ENCODE measurements at places on chromosomes 6 and 20.

DNA sequence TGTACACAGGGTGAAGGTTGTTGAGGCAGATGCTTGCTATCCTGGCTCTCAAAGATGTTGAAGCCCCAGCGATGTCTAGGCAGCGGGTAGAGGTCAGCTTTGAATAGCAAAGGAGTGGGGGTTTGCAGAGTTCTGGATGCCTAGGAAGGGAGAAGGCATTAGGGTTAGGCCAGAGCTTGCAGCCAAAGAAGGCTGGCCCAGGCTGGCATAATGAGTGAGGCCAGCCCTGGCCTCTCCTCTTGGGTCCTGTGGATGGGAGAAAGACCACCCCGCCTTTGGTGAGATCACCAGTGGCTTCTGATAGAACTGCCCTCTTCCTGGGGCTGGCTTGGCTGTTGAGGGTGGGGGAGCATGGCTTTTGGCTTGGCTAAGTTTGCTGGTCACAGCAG lies 406 bp upstream of the WFDC5 start:
- DNase-seq, result no peak

GRCh38 chr6:112927641-112928320 lies 580.7 kb downstream of the RFPL4B start:
- DNase-seq, result no peak

- DNase-seq, result no peak
Observed at GRCh38 chr6:65186826-65187225, 520.2 kb downstream of the EYS start.

DNA sequence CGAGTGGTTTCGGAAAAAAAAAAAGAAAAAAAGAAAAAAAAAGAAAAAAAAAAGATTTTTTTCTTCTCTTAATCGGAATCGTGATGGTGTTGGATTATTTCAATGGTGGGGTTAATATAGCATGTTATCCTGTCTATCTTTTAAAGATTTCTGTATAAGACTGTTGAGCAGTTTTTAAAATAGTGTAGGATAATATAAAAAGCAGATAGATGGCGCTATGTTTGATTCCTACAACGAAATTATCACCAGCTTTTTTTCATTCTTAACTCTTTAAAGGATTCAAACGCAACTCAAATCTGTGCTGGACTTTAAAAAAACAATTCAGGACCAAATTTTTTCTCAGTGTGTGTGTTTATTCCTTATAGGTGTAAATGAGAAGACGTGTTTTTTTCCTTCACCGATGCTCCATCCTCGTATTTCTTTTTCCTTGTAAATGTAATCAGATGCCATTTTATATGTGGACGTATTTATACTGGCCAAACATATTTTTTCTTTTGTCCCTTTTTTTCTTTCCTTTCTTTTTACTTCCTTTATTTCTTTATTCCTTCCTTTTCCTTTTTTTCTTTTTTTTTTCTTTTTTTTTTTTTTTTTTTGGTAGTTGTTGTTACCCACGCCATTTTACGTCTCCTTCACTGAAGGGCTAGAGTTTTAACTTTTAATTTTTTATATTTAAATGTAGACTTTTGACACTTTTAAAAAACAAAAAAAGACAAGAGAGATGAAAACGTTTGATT lies 3.6 kb downstream of the SOX4 start:
- no peak for DNase-seq

- DNase-seq, result no peak
Observed at GRCh38 chr6:113651920-113652319, 205.2 kb upstream of the MARCKS start.

- no peak for DNase-seq
Observed at GRCh38 chr20:59820204-59821041, 113.0 kb downstream of the SYCP2 start.

GRCh38 chr20:59676851-59677182 lies 72.5 kb downstream of the PHACTR3 start:
- DNase-seq, result no peak

GRCh38 chr6:71179249-71179885 lies 109.2 kb upstream of the OGFRL1 start:
- no peak for DNase-seq
